ENCODE measurements at places on chromosomes 5 and 9. TPM values are rescaled to one million over a fixed set of nuclear protein-coding genes. Genes with fewer than 3 reads are reported as not detected.

NUP214 gene
- total RNA-seq: 21.7 TPM

GRXCR2 gene
- not detected for total RNA-seq

GABRA1 gene
- total RNA-seq: not detected

ARHGEF37 gene
- total RNA-seq: 11.0 TPM

LOX gene
- 170 TPM for total RNA-seq

HTR1A gene
- total RNA-seq: not detected

GNG10 gene
- total RNA-seq: 34.5 TPM

SLCO6A1 gene
- not detected for total RNA-seq

ITK gene
- 1.3 TPM for total RNA-seq

CNTNAP3 gene
- total RNA-seq: 4.2 TPM

PCDHGB3 gene
- total RNA-seq: 4.3 TPM

All from skin of body (tissue), 3 donors.